Choroid plexus epithelial cell (primary cell): ENCODE measurements at places on chromosomes 1 and 21.

DNA sequence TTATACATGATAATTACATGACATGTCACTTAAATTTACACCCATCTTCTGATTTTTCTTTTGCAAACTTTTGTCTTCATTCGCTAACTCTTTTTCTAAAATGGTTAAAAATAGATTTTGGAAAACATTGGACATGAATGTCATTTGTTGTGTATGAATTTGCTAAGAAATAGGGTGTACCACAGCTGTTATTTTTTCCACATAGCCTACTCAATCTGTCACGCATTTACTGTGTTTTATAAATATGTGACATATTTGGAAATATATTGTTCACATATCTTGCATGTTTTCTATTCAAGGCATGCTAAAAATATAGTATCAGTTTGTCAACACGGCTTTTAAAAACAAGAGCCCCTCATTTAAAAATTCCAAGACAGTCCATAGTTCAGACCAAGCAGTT is 47.9 kb upstream of the TARBP1 start:
- DNase-seq, result no peak

DNA sequence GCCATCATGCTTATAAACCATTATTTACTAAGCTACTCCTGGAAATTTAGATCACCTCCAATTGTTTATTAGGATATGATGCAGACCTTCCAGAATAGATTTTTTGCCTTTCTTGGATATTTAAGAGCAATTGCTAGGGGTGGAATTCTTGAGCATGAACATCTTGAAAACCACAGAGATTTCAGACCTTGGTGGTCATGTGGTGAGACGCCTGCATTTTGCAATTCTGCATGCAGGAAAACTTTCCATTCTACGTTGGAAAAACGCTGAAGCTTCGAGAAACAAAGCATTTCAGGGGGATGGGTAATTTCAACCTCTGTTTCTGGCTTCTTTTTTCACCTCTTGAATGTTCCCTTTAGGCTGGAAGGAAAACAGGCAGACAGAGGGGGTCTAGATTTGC is 596.3 kb downstream of the KIF26B start:
- DNase-seq, result peak; percentile 96

DNA sequence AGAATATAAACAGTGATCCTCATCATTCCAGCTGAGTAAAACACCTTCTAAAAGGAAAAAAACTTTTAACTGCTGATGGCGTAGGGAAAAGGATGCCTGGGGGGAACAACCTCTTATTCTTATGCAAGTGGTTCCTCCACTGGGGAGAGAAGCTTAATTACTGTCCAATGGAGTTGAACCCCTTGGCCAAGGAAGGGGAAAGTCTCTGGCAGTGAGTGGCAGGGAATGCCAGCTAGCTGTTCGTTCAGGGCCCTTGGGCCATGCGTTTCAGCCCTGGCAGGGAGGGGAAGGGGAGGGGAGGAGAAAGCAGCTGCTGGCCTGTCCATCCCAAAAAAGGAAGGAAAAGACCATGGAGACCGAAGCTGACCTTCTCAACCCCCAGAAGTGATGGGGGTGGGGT is 22.6 kb upstream of the SYCP1 start:
- no peak for DNase-seq

- no peak for DNase-seq
Measured at GRCh38 chr1:156593661-156593989, 2.0 kb downstream of the NAXE start.

- DNase-seq, result no peak
Measured at GRCh38 chr1:147169840-147170674, 2.2 kb downstream of the PRKAB2 start.

DNA sequence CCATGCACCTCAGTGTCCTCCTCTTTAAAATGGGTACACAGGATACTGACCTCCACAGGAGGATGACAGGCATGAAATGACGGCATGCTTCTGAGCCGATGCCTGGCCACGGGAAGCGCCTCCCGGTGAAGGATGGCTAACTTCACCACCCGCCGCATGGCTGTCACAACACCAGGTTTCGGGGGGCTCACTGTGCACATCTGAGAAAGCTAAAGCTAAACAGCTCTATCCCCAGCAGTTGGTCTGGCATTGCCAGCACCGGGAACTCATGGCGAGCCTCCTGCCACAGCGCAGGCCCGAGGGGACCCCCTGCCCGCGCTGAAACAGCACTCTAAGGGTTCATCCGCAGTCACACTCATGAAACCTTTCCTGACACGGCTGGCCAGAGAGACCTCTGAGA is 16.0 kb downstream of the NPHP4 start:
- no peak for DNase-seq

DNA sequence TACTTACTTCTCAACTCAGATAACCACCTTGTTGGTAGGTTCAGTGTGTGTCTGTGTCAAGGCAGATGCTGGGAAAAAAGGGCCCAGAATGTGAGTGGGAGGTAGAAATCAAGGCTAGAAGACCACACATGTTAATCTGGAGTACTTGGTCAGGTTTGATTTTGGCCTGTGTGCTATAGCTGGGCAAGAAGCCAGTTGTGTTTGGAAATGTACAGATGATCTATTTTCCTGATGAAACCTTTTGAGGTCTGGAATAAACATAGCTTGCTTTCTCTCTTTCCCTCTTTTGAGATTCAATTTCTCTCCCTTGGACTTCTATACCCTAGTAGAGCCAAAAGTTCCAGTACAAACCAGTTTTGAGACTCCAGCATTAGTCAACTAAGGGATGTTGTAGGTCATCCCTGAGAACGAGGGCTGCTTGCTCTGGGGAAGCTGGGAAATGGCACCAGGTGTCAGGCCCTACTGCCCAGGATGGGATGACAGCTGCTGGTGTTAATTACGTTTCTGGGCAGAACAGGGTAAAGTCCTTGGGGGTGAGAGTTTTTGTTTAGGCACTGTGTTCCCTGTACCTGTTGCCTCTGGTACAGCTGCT is 15.8 kb downstream of the MAPKAPK2 start:
- DNase-seq, result peak; percentile 68

GRCh38 chr1:162230517-162230916 is 146.1 kb downstream of the SPATA46 start:
- DNase-seq, result no peak

DNA sequence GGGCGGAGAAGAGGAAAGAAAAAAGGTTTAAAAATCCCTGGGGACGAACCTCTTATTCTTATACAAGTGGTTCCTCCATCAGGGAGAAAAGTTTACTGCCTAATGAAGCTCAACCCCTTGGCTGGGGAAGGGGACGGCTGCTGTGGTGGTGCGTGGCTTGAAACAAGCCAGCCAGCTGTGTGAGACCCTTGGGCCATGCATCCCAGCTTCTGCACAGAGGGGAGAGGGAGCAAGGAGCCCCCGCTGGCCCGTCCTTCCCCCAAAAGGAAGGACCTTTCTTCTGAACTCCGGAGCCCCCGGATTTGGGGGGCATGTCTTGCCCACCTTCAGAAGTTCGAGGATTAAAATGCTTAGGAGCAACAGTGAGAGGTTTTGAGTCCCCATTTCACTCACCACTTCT is 67.3 kb downstream of the STUM start:
- no peak for DNase-seq

DNA sequence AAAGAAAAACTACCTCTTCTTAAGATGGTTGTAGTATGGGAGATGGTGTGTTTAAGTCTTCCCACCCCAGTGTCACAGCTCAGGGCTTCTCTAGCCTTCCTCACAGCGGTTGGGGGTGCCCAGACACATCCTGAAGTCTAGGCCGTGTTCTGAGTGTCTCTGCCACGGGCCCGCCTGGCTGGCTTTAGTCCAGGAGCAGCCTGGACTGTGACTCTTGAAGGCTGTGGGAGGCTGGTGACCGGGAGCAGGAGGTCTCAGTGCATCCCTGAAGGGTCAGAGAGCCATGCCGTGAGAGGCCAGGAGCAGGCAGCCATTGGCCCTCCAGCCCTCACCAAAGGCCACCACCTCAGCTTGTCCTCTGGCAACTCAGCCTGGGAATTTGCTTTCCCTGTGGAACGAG is 4.5 kb downstream of the EPHX1 start:
- no peak for DNase-seq

DNA sequence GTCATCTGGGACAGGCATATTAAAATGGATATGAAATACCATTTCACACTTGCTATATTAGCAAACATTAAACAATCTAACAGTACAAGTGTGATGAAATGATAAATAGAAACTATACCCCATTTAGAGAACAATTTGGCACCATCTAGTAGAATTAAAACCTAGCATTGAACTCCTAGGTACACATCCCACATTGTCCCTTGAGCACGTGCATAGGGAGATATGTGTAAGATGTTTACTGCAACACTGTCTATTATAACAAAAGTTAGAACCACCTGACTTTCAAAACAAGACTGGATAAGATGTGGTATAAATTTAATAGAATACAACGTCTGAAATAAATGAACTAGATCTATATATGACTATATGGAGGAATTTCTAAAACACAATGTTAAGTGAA is 3.8 kb downstream of the SLC22A15 start:
- DNase-seq, result no peak

- DNase-seq, result no peak
Measured at GRCh38 chr1:43363283-43363934, 4.4 kb downstream of the ELOVL1 start.

- DNase-seq, result no peak
Measured at GRCh38 chr1:28812669-28813468, 899 bp downstream of the OPRD1 start.

DNA sequence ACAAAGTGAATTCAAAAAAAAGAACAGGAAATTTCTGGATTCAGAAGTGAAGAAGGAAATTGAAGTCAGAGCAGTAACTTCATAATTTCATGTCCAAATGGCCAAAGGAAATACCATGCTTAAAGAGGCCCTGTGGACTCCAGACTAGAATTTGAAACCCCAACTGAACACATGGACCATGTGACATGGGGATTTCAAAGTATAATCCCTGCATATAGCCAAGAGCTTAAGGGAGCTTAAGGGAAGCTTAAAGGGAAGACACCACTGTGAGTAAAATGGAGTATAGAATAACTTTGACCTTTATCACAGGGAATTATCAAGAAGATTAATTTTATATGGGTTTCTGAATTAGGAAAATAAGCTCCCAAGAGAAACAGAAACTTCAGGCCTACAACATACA is 241.8 kb upstream of the POGK start:
- no peak for DNase-seq

- DNase-seq, result peak; percentile 82
Measured at GRCh38 chr1:100785470-100786052, 66.0 kb downstream of the VCAM1 start.

GRCh38 chr1:247241691-247242090 is 14.2 kb upstream of the VN1R5 start:
- peak; percentile 13 for DNase-seq
